ENCODE measurements at places on chromosomes 3 and 15. TPM values are rescaled to one million over a fixed set of nuclear protein-coding genes. Genes with fewer than 3 reads are reported as not detected.

The ATP6V1A gene
- total RNA-seq = 50.1 TPM

The CTXND1 gene
- total RNA-seq = not detected

The HRG gene
- total RNA-seq = not detected

The KBTBD12 gene
- total RNA-seq = not detected

The BTLA gene
- 41.2 TPM for total RNA-seq

The ADPRH gene
- 6.0 TPM for total RNA-seq

The PLA2G4B gene
- total RNA-seq = 2.2 TPM

The HEG1 gene
- 21.4 TPM for total RNA-seq

The CXCR6 gene
- 0.49 TPM for total RNA-seq

The ENTPD3 gene
- total RNA-seq = not detected

Data from activated naive CD8-positive, alpha-beta T cell treated with anti-CD3 and anti-CD28 coated beads for 36 hours (primary cell).